Activated gamma-delta T cell (primary cell): ENCODE measurements at places on chromosomes 1 and 21.
A peak's percentile ranks its signal among the peaks of the same experiment; 100 is the strongest.

GRCh38 chr1:1833916-1834325 lies 55.7 kb upstream of the NADK start:
- no peak for DNase-seq

- no peak for DNase-seq
Measured at GRCh38 chr1:200905411-200906052, 10.8 kb downstream of the INAVA start.

GRCh38 chr21:45235488-45235887 lies 52.2 kb downstream of the POFUT2 start:
- no peak for DNase-seq

DNA sequence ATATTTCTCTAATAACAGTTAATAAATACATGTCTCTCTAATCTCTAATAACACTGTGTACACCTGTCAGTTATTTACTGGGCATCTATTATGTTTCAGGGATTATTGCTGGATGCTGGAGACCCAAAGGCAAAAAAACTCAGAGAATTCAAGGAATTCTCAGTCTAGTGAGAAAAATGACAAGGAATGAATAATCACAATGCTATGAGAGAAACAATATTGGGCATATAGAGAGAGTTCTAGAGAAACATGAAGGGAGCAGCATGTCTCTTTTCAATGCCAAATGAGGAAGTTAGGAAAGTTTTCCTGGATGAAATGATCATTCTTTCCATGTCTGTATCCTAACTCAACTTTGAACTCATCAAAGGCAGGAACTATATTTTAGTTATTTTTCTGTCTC lies 82.8 kb downstream of the TNFSF18 start:
- DNase-seq = no peak

DNA sequence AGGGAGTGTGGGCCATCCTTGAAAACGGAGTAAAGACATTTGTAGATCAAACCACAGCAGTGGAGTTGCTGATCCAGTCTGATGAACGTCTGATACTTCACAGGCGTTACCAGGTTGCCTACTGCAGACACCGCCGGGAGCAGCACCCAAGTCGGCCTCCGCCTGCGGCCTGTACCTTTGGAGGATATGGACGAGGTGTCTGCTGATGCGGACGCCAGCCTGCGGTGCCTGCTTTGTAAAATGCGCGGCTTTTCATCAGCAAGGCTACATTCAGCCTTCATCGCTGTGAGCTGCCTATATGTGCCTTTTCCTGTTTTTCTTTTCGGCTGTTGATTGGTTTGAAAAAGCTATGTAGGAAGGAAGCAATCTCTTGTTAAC lies 16.0 kb downstream of the SLX9 start:
- no peak for DNase-seq

GRCh38 chr1:235486321-235486720 lies 17.9 kb downstream of the B3GALNT2 start:
- no peak for DNase-seq

DNA sequence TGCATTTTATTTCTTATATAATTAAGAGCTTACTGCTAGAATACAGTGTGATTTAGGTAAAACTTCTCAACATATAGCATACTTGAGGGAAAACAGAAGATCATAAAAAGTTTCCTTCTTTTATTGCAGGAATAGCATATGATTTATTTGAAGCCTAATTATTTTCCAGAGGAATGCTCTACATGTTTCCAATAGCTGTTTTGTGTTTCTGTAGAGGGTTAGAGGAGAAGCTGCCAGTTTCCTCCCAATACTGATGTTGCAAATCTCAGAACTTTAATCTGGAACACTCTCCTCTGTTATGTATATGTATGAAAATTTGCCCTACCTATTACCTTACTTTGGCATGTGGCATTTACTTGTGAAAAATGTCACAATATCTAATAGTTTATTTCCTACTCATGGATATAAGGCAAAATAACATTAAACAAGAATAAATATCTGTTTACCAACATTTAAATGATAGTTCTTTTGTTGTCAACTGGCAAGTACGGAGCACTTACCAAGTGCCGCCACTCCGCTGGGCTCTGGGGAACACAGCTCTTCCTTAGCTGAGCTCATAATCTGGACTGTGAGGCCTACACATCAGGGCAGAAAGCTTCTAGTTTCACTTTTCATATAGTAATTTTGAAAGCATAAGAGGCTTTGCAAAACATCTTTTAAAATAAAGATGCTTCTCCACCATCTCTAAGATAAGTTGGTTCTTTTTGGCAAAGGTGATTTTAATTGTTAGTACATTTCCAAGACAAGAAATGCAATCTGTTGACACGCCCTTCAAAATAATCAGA lies 239.8 kb upstream of the C1orf105 start:
- DNase-seq = no peak

DNA sequence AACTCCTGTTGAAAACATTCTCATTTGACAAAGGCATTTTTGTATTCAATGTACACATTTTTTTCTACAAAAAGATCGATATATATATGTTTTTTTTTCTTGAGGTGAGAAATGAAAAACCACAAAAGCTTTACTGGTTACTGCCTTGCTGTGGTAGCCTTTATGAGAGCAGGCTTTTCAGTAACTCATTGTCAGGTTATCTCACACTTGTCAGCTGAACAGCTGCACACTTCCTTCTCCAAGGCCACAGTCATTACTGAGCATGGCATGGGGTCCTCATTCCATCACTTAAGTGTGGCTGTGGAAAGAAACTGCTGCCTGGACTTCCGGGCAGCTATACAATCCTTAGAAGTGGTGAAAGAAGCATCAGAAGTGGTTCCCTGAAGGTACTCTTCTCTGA lies 169.3 kb upstream of the ZP4 start:
- DNase-seq = no peak

DNA sequence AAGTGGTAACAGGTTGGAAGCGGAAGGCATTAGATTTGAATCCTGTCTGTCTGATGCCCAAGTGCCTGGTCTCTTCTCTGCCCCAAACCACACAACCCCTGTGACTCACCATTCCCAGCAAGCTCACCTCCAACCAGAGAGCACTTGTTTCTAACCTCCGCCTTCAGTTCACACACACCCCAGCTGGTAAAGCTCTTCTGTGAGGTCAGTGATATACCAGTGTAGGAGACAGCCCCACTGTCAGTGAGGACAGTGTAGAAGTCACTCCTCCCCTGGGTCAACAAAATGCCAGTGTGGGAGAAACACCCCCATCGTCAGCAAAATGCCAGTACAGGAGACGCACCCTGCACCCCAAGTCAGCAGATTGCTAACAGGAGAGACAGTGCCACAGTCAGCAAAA lies 2.6 kb downstream of the RIMS3 start:
- DNase-seq = no peak

GRCh38 chr1:181100934-181101333 lies 12.4 kb downstream of the IER5 start:
- no peak for DNase-seq

GRCh38 chr1:26158908-26159742 lies at the start of gene FAM110D:
FAM110D (plus strand) TSS chr1:26159079; CDS start chr1:26161292, 2,213 bp downstream.
- DNase-seq = no peak

GRCh38 chr1:234871710-234872271 lies 256.8 kb downstream of the TOMM20 start:
- DNase-seq = no peak

DNA sequence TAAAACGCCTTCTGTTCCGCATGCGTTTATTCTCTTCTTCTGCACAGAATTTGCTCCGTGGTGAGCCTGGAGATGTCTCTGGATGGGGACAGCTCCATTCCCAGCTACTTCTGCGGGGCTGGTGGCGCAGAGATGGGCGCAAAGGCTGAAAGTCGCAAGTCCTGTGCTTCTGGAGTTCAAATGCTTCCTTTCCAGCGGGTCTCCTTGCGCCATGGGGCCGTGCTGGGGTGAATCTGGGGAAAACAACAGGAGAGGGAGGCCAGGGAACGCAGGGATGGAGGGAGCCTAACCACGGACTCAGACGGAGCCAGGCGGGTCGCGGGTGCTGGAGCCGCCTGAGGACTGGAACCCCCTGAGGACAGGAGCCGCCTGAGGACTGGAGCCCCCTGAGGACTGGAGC lies 2.9 kb upstream of the OR2T12 start:
- no peak for DNase-seq

GRCh38 chr1:54173681-54174080 lies 20.9 kb upstream of the CDCP2 start:
- DNase-seq = no peak

DNA sequence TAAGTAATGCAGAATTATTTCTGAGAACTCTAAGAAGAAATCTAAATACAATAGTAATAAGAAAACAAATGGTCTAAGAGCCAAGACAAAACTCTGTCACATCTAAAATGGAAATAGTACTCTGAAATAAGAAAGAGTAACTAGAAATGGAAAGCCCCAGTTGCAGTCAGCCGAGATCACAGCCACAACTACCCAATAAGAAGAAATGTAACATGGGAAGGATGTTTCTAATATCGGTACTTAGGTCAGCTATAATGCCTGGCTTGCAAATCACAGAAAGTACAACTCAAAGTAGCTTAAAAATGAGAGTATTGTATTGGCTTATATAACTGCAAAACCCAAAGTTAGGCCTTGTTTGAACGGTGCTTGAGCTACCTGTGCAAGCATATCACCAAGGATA lies 58.6 kb upstream of the USP25 start:
- DNase-seq = no peak

GRCh38 chr1:84376000-84376910 lies 22.0 kb upstream of the DNASE2B start:
- no peak for DNase-seq

- DNase-seq = no peak
Measured at GRCh38 chr1:168726281-168726680, 2.7 kb downstream of the DPT start.

DNA sequence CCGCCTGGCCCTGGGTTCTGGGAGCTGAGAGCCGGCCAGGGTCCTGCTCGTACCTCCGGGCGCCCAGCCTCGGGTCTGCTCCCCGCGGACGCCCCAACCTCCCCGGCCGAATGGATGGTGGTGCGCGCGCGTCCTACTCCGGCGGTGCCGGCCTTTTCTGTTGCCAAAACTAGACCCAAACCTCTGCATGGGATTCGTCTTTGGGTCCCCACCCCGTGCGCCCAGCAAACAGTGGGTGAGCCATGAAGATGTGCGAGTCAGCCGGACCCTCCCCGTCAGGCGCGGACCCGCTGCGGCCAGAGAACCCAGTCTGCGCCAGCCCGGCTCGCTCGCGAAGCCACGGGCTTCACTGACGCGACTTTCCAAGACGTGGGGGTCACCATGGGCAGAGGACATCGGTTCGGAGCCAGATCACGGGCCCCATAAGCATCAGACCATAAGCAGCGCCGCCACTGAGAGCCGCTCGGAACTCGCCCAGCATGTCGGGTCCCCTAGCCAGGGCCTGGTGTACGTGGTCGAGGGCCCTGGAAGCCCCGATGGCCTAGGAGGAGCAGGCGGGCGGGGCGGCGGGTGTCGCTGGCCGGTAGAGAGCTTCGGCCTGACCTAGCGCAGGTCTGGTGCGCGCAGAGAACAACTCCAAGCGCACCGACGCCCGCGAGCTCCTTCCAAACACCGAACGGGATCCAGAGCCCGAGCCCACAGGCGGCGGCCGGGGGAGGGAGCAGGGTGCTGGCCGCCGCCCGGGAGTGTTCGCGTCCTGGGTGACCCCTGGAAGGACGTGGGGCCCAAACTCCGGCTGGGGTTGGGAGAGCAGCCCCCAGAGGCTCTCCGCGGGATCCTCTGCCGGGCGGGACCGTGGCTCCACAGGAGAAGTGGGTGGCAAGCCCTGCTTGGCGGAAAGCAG lies 1.0 kb upstream of the TP73 start:
- no peak for DNase-seq

GRCh38 chr1:167669209-167670124 lies 39.4 kb downstream of the RCSD1 start:
- no peak for DNase-seq

DNA sequence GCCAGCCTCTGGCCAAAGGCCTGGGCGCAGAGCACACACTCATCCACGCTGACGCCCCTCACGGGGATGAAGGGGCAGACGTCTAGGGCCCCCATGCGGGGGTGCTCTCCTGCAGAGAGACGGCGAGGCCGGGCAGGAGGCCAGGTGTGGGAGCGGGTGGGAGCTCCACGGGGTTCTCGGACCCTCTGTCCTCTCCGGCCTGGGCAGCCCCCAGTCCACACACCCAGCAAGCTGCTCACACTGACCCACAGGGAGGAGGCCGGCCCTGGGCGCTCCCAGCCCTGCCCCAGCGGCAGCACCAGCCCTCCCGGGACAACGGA lies 2.5 kb downstream of the FTCD start:
- no peak for DNase-seq

DNA sequence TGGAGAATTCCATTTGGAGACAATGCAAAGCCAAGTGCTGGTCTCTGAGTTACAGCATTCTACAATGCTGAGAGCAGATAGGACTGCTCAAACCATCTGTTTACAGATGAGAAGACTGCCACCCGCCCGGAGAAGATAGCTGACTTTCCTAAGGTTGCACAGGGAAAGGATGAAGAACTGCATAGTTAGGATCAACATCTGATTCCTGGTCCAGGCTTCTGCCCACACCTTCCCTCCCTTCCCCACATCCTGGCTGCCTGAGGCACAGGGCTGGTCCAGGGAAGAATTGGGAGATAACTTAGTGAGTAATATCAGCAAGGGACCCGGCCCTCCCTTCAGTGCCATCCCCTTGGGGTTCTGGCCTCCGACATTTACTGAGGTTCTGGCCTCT lies 2.0 kb downstream of the SERINC2 start:
- no peak for DNase-seq

DNA sequence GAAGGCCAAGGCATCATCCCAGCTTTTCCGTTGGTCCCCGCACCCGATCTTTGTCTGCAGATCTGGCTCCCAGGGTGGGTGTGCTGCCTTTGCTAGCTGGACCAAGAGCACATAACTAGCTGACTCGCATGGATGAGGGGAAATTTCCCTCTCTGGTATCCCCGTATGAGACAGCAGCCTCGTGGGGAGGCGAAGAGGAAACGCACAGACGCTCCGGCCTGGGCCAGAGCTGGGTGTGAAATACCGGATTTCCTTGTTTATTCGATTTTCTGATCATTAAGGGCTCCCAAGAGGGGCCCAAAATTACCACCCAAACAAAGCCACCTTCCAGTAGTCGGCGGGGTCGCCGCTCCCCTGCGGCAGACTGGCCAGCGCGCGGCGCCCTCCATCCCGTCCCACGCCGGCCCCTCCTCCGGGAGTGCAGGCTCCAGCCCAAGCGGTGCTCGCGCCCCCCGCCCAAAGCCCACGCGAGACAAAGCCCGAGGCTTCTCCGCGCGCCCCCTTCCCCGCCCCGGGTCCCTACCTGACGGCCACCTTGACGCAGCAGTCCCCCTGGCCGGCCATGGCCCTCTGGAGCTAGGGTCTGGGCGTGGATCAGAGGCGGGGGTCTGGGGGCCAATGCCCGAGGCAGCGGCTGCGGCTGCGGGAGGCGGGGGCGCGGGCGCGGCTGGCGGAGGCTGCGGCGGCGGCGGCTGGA lies 546 bp downstream of the KIF21B start:
- peak; percentile 38 for DNase-seq

- DNase-seq = no peak
Measured at GRCh38 chr21:32351428-32351827, 41.4 kb downstream of the URB1 start.

GRCh38 chr1:182279724-182280503 lies 111.7 kb downstream of the GLUL start:
- no peak for DNase-seq

GRCh38 chr1:241411776-241412338 lies 54.9 kb upstream of the RGS7 start:
- DNase-seq = no peak

GRCh38 chr1:227191607-227192006 lies 126.7 kb downstream of the CDC42BPA start:
- no peak for DNase-seq
